Progenitor cell of endocrine pancreas (in vitro differentiated cells): ENCODE measurements at places on chromosomes 5 and 9.

GRCh38 chr5:32017692-32018367 is 156.3 kb downstream of the GOLPH3 start:
- no peaks in the 10 kb centered on the region for H3K36me3 ChIP-seq
- H3K27me3 ChIP-seq, result peaks cover 6% of the 10 kb centered on the region

- H3K36me3 ChIP-seq, result no peaks in the 10 kb centered on the region
- H3K4me1 ChIP-seq, result no peaks in the 10 kb centered on the region
- no peaks in the 10 kb centered on the region for H3K27me3 ChIP-seq
- no peak for DNase-seq
- no peak overlapping the region for H3K4me3 ChIP-seq
- H3K27ac ChIP-seq, result no peak overlapping the region
Observed at GRCh38 chr9:76136986-76137385, 246.5 kb downstream of the PCSK5 start.

- no peak overlapping the region for H3K27ac ChIP-seq
- no peak overlapping the region for H3K4me3 ChIP-seq
- H3K36me3 ChIP-seq, result peaks cover 8% of the 10 kb centered on the region
- H3K27me3 ChIP-seq, result no peaks in the 10 kb centered on the region
- peaks cover 10% of the 10 kb centered on the region for H3K4me1 ChIP-seq
Observed at GRCh38 chr9:96505316-96505991, 55.5 kb downstream of the HABP4 start.

DNA sequence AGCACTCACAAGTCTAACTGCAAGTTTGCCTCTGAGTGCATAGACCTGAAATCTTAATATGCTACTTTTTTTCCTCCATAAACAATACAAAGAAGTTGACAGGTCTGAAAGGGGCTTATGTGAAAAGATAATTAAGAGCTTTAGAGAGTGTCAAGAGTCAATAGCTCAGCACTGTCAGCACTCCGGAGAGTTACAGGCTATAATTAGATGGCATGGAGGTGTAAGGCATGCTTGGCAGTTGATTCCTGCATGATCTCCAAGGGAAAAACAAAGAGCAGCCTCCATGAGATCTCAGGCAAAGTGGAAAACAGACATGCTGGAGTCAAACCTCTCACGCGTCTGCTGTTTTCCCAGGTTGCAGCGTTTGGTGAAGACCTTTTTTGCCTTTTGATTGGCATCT is 468.7 kb downstream of the TLE4 start:
- H3K27me3 ChIP-seq, result peaks cover 29% of the 10 kb centered on the region
- DNase-seq, result no peak
- no peaks in the 10 kb centered on the region for H3K4me1 ChIP-seq
- no peak overlapping the region for H3K4me3 ChIP-seq

DNA sequence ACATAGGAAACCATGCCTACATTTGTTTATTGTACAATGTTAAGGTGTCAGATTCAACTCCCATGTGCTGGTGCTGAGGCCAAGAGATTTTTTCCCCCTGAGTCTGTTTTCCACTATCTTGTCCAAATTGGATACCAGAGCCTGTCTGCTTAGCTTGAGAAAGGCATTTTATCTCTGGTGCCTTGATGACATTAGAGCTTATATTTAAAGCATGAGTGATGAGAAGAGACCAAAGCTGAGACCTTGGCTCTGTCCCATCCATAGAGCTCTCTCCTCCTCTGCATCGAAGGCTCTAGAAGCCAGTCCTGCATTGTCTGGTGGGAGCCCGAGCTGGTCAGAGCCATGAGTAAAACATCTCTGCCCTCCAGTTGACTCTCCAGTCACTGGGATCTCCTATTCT is 10.4 kb upstream of the PPP2CA start:
- H3K27ac ChIP-seq, result no peak overlapping the region
- no peak for DNase-seq
- H3K4me3 ChIP-seq, result no peak overlapping the region

GRCh38 chr5:104355350-104355749 is 792.8 kb upstream of the NUDT12 start:
- H3K27ac ChIP-seq, result no peak overlapping the region
- H3K36me3 ChIP-seq, result no peaks in the 10 kb centered on the region
- H3K27me3 ChIP-seq, result no peaks in the 10 kb centered on the region
- H3K4me3 ChIP-seq, result no peak overlapping the region

GRCh38 chr5:6273090-6273735 is 105.1 kb downstream of the MED10 start:
- H3K27ac ChIP-seq, result no peak overlapping the region
- peaks cover 6% of the 10 kb centered on the region for H3K27me3 ChIP-seq
- no peak overlapping the region for H3K4me3 ChIP-seq

DNA sequence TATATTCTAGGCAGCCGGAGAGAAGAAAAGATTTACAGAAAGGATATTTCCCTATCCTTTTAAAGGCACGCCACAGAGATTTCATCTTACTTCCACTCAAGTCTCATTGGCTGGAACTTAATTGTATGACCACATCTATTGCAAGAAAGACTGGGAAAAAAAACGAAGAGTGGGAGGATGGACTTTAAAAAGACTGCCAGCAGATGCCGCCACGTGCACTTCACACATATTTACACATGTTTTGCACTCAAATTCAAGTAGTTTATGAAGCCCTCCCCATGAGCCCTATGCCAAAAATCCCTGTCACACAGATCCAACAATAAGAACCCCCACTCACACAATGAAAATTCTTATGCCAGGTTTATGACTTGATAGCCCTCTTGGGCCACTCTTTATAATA is 138.5 kb upstream of the TYRP1 start:
- no peaks in the 10 kb centered on the region for H3K36me3 ChIP-seq
- H3K4me1 ChIP-seq, result no peaks in the 10 kb centered on the region
- DNase-seq, result no peak
- no peak overlapping the region for H3K4me3 ChIP-seq
- no peaks in the 10 kb centered on the region for H3K27me3 ChIP-seq

DNA sequence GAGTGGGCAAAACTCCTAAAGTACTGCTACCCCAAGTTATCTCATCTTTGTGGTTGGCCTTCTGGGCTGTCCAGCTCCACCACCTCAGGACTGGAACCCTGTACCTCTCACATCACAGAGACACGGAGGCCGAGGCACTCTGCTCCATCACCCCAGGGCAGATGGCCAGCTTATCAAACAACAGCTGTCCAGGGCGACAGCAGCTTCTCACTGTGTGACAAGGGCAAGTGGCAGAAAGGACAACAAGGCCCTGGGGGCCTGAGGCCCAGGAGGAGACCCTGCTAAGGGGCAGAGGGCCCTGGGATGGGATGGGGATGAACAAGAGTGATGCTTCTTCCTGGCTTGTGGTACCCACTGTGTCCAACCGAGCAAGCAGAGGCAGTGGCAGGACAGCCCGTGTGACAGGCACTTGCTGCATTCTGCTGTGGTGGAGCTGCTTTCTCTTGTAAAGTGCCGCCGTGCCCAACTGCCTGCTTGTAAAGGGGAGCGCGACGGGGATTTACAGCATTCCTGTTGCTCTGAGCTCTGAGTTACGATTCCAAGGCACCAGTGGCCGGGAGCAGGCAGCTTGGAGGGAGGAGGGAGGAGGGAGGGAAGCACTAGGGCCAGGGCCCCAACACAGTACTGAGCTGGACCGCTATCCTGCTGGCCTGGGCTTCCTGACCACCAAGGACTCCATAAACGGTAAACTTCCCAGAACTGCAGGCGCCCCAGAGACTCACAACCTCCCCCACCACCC is 71.2 kb downstream of the SHB start:
- DNase-seq, result no peak
- H3K4me1 ChIP-seq, result peaks cover 9% of the 10 kb centered on the region
- H3K4me3 ChIP-seq, result no peak overlapping the region
- H3K27me3 ChIP-seq, result no peaks in the 10 kb centered on the region
- H3K27ac ChIP-seq, result peak overlapping the region; percentile 54

DNA sequence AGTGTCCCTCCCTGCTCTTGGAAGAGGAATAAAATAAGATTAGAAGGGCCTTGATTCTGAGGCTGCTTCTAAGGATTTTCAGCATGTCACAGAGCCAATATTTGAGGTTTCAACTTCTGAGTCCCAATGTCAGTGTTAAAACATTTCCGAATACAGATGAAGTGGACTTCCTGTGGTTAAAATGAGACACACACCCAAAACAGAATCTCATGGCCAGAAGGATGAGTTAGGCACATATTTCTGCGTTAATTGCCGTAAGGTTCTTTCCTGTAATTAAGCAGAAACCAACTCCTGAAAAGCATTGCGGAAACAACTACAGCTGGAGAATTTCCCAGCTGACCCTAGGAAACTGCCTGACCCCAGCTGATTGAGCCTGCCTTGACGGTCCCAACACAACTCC is 10.4 kb upstream of the ZNF354B start:
- H3K4me1 ChIP-seq, result peaks cover 2% of the 10 kb centered on the region
- H3K36me3 ChIP-seq, result no peaks in the 10 kb centered on the region
- no peak overlapping the region for H3K4me3 ChIP-seq

DNA sequence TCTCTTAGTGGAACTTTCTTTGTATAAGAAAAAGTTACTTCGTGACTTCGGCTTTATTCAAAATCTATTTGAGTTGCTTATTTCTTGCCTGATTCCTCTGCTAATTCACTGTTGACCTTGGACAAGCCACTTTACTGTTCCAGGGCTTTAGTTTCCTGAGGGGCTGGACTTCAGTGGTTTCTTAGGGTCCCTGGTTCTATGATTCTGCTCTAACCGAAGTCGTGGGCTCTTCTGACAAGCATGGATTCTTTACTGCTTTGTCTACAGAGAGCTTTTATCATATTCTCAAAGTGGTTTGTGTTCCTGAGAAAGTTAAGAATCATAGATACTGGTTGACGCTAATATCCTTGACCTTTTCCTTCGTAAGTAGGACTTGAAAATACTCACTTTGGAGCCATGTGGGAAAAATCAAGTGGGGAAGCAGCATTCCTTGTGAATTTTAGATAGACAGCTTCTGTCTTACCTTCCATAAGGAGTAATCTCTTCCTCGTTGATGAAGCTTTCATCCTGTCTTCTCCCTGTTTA is 21.1 kb downstream of the EXOSC2 start:
- no peak for DNase-seq
- H3K36me3 ChIP-seq, result no peaks in the 10 kb centered on the region
- H3K4me1 ChIP-seq, result peaks cover 32% of the 10 kb centered on the region
- peak overlapping the region; percentile 15 for H3K27ac ChIP-seq
- H3K27me3 ChIP-seq, result no peaks in the 10 kb centered on the region

DNA sequence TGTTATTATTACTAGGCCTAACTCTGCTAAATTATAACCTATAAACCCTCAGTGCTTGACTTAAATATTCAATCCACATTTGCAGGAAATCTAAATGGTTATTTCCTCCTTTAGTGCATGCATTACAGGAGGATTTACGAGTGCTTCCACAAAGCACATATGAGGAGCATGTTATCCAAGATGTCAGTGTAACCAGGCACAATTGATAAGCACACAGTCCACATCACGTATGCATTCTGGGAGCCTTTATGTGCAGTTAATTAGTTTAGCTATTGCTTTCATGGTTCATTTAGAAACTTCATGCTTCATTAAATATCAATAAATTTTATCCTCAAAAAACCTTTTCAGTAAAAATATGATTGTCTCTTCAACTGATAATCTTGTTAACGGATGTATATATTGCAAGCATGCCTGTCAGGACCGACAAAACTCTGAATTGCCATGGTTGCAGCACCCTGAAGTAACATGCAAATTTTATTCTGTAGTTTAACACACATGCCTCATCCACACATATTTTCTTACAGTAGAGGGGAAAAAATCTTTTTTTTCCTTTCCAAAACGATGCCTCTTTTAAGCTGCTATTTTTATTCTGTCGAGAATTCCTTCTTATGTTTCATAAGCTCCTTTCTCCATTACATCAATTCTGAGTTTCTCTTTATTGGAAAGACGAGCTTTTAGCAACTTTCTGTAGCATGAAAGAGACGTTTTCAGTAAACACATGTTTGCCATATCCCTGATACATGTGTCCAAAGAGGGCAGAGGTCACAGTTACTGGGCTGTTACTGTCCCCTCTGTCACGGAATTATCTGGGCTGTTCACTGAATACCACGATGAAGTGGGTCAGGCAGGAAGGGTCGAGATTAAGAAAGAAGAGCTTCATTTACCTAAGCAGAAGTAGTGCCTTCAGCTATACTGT is 142.0 kb downstream of the GLIS3 start:
- DNase-seq, result no peak
- no peak overlapping the region for H3K27ac ChIP-seq
- H3K36me3 ChIP-seq, result peaks cover 7% of the 10 kb centered on the region
- H3K27me3 ChIP-seq, result no peaks in the 10 kb centered on the region
- H3K4me3 ChIP-seq, result no peak overlapping the region

- no peak overlapping the region for H3K4me3 ChIP-seq
- no peaks in the 10 kb centered on the region for H3K27me3 ChIP-seq
- no peak overlapping the region for H3K27ac ChIP-seq
- H3K36me3 ChIP-seq, result no peaks in the 10 kb centered on the region
Observed at GRCh38 chr5:110514030-110514429, 212.4 kb downstream of the TMEM232 start.

- H3K4me1 ChIP-seq, result peaks cover 2% of the 10 kb centered on the region
- no peaks in the 10 kb centered on the region for H3K36me3 ChIP-seq
- no peak overlapping the region for H3K4me3 ChIP-seq
- H3K27ac ChIP-seq, result no peak overlapping the region
Observed at GRCh38 chr5:146890066-146890465, 11.5 kb upstream of the PPP2R2B start.

DNA sequence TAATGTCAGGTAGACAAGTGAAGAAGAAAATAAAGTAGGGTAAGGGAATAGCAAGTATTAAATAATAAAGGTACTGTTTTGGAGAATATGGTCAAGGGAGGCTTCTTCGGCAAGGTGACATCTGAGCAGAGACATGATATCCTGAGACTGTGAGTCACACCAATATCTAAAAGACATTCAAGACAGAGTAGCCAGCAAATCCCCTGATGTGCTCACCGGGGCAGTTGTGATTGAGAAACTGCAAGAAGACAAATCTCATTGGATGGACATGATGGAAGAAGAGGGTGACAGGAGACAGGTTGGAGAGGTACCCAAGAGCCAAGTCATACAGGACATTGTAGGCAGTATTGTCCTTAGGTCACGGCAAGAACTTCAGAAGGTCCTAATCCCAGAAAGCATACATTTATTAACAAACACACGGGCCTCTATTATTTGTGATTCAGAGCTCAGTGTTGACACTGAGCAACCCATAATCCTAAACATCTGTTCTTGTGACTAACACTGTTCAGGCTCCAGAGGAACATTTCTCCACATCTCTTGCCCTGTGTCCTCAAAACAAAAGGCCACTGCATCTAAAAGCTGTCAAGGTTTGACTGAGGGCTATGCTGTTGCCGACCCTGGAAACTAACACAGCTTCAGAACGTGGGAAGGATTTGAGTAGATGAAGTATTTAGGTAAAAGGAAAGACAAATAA is 258.7 kb upstream of the CLINT1 start:
- DNase-seq, result no peak
- peaks cover 14% of the 10 kb centered on the region for H3K4me1 ChIP-seq
- H3K4me3 ChIP-seq, result no peak overlapping the region
- peaks cover 13% of the 10 kb centered on the region for H3K27me3 ChIP-seq
- no peak overlapping the region for H3K27ac ChIP-seq
